Activated T-cell treated with anti-CD3 and anti-CD28 coated beads, Interleukin-2, amount 50 U/mL, for 72 hours (primary cell): ENCODE measurements at places on chromosomes 5 and 9.

GRCh38 chr5:95022967-95023695, 261.8 kb downstream of the MCTP1 start:
- H3K4me1 ChIP-seq: peaks cover 29% of the 10 kb centered on the region
- DNase-seq: no peak
- peaks cover 7% of the 10 kb centered on the region for H3K27me3 ChIP-seq
- no peaks in the 10 kb centered on the region for H3K36me3 ChIP-seq
- H3K27ac ChIP-seq: no peak overlapping the region
- no peak overlapping the region for H3K4me3 ChIP-seq

DNA sequence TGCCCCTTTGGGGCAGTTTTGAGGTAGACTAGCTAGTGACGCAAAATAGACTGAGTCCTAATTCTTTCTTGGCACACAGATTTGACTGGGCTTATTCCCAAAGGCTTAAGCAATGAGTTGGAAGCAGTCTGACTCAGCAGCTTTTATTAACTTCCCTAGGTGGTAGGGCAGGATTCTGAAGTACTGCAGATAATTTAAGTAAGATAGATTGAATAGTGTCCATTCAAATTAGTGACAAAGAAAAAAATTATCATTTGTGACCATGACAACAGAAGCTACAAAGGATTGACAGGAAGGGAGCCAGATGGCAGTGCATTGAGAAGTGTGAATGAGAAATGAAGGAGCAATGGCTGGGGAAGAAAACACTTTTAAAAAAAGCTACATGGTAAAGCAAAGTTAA, 649.4 kb downstream of the CDH9 start:
- DNase-seq: no peak
- no peak overlapping the region for H3K27ac ChIP-seq
- no peaks in the 10 kb centered on the region for H3K27me3 ChIP-seq
- no peaks in the 10 kb centered on the region for H3K36me3 ChIP-seq

DNA sequence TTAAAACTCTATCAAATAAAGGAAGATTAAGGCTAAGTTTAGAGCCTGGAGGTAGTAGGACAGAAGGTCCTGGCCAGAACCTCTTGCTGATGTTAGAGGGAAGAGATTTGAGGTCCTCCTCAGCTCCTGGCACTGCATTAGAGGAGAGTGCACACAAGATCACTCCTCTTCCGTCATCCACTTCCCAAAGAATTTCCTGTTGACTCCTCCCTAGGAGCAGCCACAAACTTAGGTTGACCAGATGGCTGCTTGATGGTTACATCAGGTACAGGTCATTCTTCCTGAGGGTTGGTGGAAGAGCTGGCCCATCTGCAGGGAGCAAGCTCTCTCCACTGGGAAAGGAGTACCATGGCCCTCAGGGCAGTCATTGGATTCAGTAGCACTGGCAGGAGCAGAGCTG, 93.9 kb upstream of the IL33 start:
- H3K4me3 ChIP-seq: no peak overlapping the region
- H3K4me1 ChIP-seq: no peaks in the 10 kb centered on the region
- no peak for DNase-seq
- H3K27me3 ChIP-seq: no peaks in the 10 kb centered on the region

GRCh38 chr5:93589152-93589828, 6.3 kb downstream of the NR2F1 start:
- no peak for DNase-seq
- H3K36me3 ChIP-seq: peaks cover 4% of the 10 kb centered on the region
- no peak overlapping the region for H3K27ac ChIP-seq
- peaks cover 34% of the 10 kb centered on the region for H3K4me1 ChIP-seq
- H3K4me3 ChIP-seq: peak overlapping the region; percentile 24
- H3K27me3 ChIP-seq: peaks cover 81% of the 10 kb centered on the region

GRCh38 chr5:142012186-142012785, 541 bp downstream of the GNPDA1 start:
- H3K4me3 ChIP-seq: peak overlapping the region; percentile 72
- peaks cover 69% of the 10 kb centered on the region for H3K4me1 ChIP-seq
- no peaks in the 10 kb centered on the region for H3K27me3 ChIP-seq
- H3K27ac ChIP-seq: peak overlapping the region; percentile 23
- H3K36me3 ChIP-seq: peaks cover 3% of the 10 kb centered on the region
